Dermis blood vessel endothelial cell (primary cell): ENCODE measurements at places on chromosomes 3 and 15. TPM values are rescaled to one million over a fixed set of nuclear protein-coding genes. Genes with fewer than 3 reads are reported as not detected.

Gene CFAP100
- total RNA-seq: not detected in 2 replicates

Gene ZIC1
- total RNA-seq: under 0.01 TPM in 1 of 2 replicates, not detected in the other

DNA sequence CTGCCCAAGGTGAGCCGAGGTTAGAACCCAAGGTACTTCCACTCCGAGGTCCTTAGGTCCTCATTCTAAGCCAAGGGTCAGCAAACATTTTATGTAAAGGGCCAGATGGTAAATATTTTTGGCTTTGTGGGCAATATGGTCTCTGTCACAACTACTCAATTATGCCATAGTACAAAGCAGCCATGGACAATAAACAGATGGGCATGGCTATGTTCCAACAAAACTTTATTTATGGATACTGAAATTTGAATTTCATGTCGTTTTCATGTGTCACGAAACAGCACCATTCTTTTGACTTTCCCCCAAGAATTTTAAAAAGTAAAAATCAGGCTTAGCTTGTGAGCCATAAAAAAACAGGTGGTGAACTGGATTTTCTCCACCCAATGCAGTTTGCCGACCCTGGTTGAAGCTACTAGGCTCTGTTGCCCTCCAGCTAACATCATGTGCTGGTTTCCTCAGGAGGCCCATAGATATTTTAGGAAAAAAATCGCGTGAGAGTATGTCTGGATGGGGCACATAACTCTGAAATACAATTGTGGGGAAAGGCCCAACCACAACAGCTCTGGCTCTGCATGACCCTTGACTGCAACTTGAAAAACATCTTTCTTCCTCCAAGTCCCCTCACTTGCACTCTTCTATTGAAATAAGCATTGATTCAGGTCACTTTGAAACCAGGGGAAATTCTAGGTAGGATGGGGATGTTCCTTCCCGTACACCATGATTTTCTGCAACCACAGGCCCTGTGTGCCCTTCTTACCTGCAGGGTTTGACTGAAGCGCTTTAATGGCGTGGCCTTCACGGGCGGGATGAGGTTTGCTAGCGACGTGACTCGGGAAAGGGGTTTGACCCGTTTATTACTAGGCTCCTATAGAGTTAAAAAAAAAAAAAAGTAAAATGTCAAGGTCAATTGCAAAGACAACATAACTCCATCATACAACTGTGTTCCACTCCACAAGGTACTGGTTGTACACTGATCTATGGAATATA lies 28.5 kb downstream of the ARHGEF3 start:
- no peak for DNase-seq

- DNase-seq: no peak
Observed at GRCh38 chr15:70114221-70114620, 16.5 kb upstream of the TLE3 start.

Gene SENP8
- total RNA-seq: 1.2 and 2.7 TPM in 2 replicates

GRCh38 chr3:119579366-119580066 lies at the start of gene ADPRH:
Gene ADPRH, plus strand, starts transcription at chr3:119579492. Its CDS starts 2,678 bp downstream, at chr3:119582170.
- peak; percentile 83 for DNase-seq
